ENCODE measurements at places on chromosomes 1 and 21. TPM values are rescaled to one million over a fixed set of nuclear protein-coding genes. Genes with fewer than 3 reads are reported as not detected.

PRDM16 gene
- total RNA-seq, result 1.2 TPM

DNASE2B gene
- total RNA-seq, result not detected

DNA sequence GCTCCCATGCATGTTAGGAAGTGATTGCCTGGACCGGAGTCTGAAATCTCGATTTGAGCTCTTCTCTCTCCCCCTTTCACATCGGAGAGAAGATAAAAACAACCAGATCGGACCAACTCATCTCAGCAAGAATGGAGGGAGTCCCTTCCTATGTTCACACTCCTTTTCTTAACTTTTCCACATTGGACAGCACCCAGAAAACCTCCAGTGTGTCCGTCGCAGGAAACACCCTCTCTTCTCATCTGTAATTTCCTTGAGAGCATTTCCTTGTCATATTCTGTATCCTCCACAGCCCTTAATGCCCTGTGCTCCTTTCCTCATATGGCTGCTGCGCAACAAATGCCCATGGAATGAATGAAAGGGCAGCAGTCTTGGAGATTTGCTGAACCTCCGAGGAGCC, 1.5 kb upstream of the TDRD10 start:
- no peak overlapping the region for H3K27ac ChIP-seq
- peaks cover 8% of the 10 kb centered on the region for H3K4me1 ChIP-seq
- peaks cover 76% of the 10 kb centered on the region for H3K27me3 ChIP-seq
- H3K4me3 ChIP-seq, result no peak overlapping the region

GRCh38 chr1:243729956-243730355, 120.1 kb downstream of the AKT3 start:
- H3K27ac ChIP-seq, result no peak overlapping the region
- peaks cover 20% of the 10 kb centered on the region for H3K4me1 ChIP-seq
- no peak for DNase-seq
- peaks cover 5% of the 10 kb centered on the region for H3K36me3 ChIP-seq

- H3K36me3 ChIP-seq, result peaks cover 17% of the 10 kb centered on the region
- H3K27me3 ChIP-seq, result no peaks in the 10 kb centered on the region
- H3K4me3 ChIP-seq, result no peak overlapping the region
These were observed 3.5 kb upstream of the PIGV start for GRCh38 chr1:26784023-26784871.

- H3K27ac ChIP-seq, result no peak overlapping the region
- H3K4me1 ChIP-seq, result no peaks in the 10 kb centered on the region
- DNase-seq, result no peak
- H3K4me3 ChIP-seq, result no peak overlapping the region
- H3K36me3 ChIP-seq, result peaks cover 4% of the 10 kb centered on the region
These were observed 24.3 kb downstream of the CAMK1G start for GRCh38 chr1:209607795-209608178.
